Activated T-cell treated with anti-CD3 and anti-CD28 coated beads, Interleukin-2, amount 50 U/mL, for 48 hours (primary cell): ENCODE measurements at places on chromosomes 1 and 21.

GRCh38 chr1:34065498-34065897 is 99.5 kb downstream of the CSMD2 start:
- DNase-seq, result no peak

DNA sequence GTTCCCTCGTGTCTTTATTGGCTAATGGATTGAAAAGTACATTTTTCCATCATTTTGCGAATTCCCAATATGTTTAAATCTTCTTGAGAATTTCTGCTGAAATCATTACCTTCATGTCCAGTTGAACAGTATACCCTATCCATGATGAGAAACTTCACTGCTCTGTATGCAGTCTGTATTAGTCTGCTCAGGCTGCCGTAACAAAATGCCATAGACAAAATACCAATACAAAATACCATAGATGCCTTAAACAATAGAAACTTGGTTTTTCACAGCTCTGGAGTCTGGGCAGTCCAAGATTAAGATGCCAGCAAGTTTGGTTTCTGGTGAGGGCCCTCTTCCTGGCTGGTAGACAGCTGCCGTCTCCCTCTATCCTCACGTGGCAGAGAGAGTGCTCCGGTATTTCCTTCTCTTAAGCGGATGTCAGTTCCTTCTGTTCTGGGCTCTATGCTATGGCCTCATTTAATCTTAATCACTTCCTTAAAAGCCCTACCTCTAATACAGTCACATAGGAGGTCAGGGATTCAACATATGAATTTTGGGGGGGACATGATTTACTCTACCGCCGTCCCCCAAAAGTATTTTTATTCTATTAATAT is 27.0 kb downstream of the CXADR start:
- no peak for DNase-seq

GRCh38 chr1:211517006-211517405 is 25.0 kb upstream of the RD3 start:
- DNase-seq, result no peak

DNA sequence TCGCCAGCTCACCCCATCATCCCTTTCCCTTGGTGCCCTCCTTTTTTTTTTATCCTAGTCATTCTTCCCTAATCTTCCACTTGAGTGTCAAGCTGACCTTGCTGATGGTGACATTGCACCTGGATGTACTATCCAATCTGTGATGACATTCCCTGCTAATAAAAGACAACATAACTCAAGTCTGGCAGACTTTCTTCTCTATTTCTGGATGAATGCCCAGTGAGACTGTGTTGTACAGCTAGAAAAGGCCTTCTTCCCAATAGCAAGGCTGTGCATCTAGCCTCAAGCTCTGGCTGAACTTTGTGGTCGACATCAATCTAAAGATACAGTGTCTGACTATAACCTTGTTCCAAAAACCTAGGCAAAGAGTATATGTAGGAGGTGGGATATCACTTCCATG is 6.4 kb downstream of the IL24 start:
- DNase-seq, result no peak

DNA sequence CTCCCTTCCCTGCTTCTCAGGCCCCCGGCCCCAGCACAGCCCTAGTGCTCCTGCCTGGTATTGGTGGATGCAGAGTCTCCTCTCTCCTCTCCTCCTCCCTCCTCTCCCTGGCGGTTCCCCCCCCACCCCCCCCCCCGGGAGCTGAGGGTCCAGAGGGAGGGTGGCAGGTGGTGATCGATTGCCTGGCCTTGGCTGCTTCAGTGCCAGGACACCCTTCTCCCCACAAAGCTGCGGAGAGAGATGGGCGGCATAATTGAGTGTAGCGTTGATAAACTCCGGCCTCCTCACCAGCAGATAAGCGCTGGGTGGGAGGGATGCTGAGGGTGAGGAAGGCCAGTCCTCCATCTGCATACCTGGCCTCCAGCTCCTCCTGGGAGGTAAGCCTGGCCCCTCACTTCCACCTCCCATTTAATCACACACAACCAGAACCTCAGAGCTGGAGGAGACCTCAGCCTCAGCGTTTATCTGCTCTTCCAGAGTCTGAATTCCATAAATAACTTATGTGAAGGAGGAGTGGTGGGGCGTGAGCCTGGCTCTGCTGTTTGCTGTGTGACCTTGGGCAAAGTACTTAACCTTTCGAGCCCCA is 60.8 kb downstream of the LRRN2 start:
- DNase-seq, result no peak

DNA sequence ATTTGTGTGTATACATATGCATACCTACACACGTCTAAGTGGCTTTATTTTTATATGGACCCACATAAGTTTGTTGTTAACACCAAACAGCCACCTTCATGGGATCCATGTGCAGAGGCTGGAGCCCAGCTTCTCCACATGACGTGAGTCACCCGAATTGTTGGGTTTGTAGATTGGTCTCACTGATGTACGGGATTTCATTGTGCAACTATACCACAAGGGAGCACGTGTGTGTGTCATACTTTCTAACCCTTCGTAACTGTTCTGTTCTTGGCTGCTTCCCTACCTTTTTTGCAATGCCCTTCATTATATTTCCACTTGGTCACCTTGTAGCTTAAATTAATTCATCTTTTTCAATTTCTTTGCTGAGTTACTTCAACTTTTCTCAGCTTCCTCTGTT is 21.0 kb downstream of the SPRTN start:
- DNase-seq, result no peak

- DNase-seq, result no peak
These were observed 850 bp downstream of the PANK4 start for GRCh38 chr1:2525572-2525919.

DNA sequence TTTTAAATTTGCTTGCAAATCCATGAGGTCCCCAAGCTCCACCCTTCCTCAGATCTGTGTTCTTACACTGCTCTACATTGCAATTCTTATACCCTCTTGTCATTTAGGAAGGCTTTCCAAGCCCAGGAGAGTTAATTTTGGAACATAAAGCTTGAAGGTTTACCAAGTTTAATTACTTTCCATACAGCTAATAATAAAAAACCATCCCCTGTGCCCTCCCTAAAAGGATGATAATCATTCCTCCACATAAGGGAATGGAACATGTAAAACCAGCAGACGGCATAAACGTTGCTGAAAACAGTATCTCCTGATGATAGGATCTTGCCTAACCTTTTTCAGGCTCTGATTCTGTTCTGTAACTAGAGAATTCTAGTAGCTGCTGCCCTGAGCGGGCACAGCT is 23.9 kb upstream of the SIPA1L2 start:
- DNase-seq, result no peak

- no peak for DNase-seq
These were observed 56.9 kb downstream of the EIF2B3 start for GRCh38 chr1:44929531-44929930.

DNA sequence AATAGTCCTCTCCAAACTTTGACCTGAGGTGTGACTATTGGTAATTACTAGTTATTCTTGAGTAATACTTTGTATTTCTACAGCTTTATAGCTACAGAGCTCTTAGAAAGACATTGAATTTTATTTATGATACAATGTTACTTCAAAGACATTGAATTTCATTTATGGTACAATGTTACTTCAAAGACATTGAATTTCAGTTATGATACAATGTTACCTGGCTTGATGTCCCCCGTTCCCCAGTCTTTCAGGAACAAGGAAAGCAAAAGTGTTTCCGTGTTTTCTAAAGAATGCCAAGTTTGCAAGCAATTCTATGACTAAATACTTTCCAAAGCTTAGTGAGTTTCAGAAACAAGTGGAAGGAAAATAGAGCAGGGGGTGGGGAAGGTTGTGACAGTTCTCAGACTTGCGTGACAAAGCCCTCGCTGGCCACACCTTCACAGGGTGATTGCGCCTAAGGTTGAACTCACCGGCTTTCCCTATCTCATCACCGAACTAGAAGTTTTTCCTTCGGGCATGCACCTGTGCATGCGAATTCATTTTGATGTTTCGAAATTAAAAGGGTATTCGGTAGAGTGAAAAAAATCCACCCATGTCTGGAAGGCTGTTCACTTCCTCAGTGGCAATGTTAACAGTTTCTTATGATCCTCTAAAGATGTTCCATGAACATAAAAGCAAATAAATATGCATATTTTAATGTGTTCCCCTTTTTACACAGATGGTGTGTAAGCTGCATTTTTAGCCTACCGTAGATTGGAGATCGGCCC is 909 bp upstream of the PAXBP1 start:
- peak; percentile 70 for DNase-seq

DNA sequence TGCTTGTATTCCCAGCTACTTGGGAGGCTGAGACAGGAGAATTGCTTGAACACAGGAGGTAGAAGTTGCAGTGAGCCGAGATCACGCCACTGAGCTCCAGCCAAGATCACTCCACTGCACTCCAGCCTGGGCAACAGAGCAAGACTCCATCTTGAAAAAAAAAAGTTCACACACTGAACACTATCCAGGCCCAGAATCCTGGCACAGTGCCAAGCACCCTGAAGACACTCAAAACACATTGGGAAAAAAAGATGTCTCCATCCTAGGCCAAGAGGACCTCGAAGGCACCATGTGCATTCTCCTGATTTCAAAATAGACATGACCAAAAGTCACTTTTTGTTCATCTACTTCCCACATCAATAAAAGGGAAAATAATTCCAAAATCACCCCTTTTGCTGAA is 38.7 kb downstream of the SLC9A1 start:
- DNase-seq, result no peak

- no peak for DNase-seq
These were observed 104.9 kb upstream of the EDEM3 start for GRCh38 chr1:184859381-184860105.

- no peak for DNase-seq
These were observed 6.3 kb upstream of the LYST start for GRCh38 chr1:235873045-235873444.
